Activated CD4-positive, alpha-beta memory T cell treated with anti-CD3 and anti-CD28 coated beads, Interleukin-2, amount 10 ng/mL, durations not matched to agents 7 days and 5 days (primary cell): ENCODE measurements at places on chromosomes 2 and 18.
A peak's percentile ranks its signal among the peaks of the same experiment; 100 is the strongest.

- DNase-seq, result no peak
Observed at GRCh38 chr18:11785444-11786055, 65.7 kb upstream of the CHMP1B start.

DNA sequence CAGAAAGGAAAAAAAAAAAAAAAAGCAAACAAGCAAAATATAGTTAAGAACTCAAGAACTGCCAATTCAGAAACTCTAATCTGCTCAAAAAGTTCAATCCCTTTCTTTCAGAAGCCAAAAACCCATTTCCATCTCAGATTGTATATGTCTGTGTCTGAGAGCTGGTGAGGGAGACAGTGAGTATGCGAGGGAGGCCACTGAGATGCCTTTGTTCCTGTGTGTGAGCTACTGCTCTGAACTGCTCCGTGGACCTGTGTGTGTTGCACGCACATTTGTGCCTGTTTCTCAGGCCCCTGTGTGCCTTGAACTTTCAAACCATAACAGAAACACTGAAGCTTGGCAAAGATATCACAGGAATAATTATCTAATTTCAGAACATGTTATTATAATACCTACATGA lies 2.5 kb upstream of the PKDCC start:
- DNase-seq, result no peak

GRCh38 chr18:11826836-11827235 lies 24.4 kb upstream of the CHMP1B start:
- no peak for DNase-seq

- no peak for DNase-seq
Observed at GRCh38 chr2:170247333-170247732, 69.4 kb downstream of the MYO3B start.

DNA sequence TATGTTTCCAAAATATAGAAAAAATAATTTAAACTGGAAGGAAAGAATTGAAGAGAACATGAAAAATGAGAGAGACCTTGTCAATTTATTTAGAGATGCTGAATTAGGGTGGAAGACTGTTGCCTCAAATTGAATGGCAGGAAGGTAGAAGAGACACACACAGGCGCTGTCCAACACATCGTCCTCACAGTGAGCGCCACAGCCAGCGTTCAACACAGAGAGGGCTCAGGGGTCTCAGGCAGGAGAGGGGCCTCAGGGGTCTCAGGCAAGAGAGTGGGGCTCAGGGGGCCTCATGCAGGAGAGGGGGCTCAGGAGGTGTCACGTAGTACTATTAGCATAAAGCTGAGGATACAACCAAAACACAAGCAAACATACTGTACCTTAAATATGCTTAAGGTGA lies 65.7 kb downstream of the TMEM18 start:
- no peak for DNase-seq

DNA sequence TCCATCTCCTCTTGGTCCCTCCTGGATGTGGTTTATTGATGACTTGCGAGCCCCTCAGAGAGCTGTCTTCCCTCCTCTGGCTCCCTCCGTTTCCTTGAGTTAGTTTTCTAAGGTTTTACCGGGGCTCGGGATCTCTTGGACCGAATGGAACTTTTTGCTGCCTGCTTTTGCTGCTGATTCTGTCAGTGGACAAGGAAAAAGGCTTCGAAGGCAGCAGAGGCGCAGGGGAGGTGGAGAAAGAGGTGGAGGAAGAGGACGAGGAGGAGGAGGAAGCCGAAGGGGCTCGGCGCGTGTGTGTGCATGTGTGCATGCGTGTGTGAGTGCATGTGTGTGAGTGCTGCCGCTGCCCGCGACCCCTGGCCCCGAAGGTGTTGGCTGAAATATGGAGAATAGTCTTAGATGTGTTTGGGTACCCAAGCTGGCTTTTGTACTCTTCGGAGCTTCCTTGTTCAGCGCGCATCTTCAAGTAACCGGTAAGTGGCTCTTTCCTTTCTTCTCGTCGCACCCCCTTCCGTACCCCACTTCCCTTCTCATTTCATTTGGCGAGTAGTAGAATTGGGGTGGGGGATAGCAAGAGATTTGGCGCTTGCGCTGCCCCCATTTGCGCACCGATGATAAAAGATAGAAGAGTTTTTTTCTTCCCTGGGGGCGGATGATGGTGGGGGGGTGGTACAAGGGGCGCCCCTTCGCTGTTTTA lies 557 bp downstream of the DCC start:
- DNase-seq, result no peak

GRCh38 chr2:161423421-161424393 lies 7.6 kb downstream of the TBR1 start:
- DNase-seq, result no peak

DNA sequence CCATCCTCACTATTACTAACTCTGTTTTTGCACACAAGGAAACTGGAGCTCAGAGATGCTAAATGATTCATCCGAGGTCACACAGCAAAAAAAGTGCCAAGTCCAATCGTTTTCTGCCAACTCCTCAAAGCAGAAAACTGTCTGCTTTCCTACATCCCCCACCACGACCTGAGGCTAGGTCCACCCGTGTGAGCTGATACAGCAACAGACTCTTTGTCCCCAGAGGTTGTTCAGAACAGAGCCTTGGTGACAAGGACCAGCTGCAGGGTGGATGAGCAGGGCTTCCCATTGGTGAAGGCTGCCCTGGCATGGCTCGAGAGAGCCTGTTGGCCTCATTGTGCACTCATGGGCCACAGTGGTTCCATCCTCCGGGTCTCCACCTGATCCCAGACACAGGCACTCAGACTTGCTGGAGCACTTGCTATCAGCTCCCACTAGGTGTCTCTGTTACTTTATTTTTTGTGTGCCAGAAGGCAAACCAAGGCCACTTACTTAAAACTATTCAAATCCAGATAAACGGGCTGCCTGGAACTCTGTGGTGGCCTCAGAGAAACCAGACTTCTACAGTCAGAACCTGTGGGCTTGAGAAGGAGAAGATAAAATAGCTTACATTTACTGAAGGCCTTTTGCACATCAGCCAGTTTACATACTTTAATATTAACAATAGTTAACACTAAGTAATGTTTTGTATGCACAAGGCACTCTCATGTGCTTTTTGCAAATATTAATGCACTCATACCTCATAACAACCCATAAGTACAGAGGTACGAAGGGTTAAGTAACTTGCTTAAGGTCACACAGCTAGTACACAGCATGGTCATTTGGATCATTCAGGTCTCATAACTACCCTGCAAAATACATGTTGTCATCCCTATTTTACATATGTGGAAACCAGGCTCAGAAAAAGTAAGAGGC lies 62.9 kb upstream of the CTIF start:
- peak; percentile 29 for DNase-seq

GRCh38 chr18:62621546-62621945 lies 93.8 kb upstream of the PHLPP1 start:
- DNase-seq, result no peak

DNA sequence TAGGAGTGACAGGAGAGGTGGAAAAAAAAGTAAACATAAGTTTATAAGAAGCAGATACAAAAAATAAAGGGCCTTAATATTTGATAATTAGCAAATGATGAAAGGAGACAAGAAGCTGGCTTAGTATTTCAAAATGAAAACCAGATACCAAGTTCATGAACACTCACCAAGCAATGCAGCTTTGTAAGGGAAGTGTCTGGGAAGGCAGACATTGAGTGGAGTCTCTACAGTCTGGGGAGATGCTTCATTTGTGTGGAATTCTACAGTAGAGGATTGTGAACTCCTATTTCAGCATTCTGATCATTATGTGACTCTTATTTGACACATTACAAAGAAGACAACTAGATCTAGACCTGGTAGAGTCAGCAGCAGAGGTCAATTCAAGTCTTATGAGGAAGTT lies 1072.7 kb downstream of the DSC3 start:
- no peak for DNase-seq

- no peak for DNase-seq
Observed at GRCh38 chr2:72008608-72009007, 139.1 kb downstream of the CYP26B1 start.

GRCh38 chr2:128259585-128259984 lies 59.1 kb downstream of the HS6ST1 start:
- no peak for DNase-seq

- DNase-seq, result no peak
Observed at GRCh38 chr2:202717598-202718310, 83.0 kb downstream of the FAM117B start.

GRCh38 chr2:101030866-101031554 lies 28.9 kb downstream of the RPL31 start:
- no peak for DNase-seq

- DNase-seq, result no peak
Observed at GRCh38 chr2:189569295-189569910, 11.2 kb downstream of the SLC40A1 start.

- no peak for DNase-seq
Observed at GRCh38 chr2:86500325-86501083, 59.3 kb downstream of the KDM3A start.

DNA sequence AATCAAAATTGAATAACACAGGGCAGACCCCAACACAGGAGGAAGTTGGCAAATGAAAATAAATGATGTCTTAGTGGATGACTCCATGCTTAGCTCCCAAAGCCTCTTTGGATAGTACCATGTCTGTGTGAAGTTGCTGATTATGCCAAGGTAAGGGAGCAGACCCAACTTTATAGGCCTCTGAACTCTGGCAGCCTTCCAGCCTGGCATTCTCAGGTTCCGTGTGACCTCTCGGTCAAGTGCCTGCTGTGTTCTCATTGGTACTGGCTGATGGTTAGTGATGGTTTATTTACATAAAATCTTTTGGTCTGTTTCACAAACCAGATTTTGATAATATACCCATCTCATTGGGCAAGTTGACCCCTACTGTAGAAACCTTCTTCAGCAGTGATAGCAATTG lies 112.2 kb upstream of the TTC39C start:
- DNase-seq, result no peak

- DNase-seq, result no peak
Observed at GRCh38 chr18:53417003-53417402, 807.5 kb downstream of the MBD2 start.

- no peak for DNase-seq
Observed at GRCh38 chr2:224570328-224570993, 14.7 kb downstream of the CUL3 start.

- DNase-seq, result no peak
Observed at GRCh38 chr2:119721462-119721861, 38.3 kb upstream of the PTPN4 start.

DNA sequence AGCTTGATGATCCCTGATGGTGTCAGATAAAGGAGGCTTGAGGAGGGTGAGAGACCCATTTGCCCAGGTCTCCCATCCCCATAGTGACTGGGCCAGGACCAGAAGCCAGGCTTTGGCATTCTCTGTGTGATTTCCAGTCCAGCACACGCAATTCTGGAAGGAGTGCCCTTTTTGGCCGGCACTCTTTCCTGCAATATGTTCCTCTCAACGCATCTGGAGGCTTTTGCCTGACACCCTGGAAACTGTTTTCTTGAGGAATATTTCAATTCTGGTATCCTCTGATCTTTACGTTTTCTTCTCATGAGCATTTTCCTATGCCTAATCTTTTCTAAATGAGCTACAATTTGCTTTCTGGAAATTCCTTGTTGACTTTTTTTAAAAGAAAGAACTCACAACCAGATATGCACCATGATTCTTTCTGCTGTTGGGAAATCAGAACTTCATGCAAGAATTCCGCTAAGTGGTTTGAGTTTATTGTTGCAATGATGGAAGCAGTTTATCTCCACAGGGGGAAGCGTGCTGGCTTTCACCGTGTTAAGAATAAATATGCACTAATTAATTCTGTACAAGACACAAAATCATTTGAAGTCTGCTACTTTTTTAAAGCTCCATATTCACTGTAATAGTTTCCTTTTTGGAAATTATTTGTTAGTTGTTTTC lies 143.7 kb downstream of the NAPG start:
- DNase-seq, result no peak

- DNase-seq, result no peak
Observed at GRCh38 chr2:217799563-217800432, 203.0 kb downstream of the TNS1 start.

GRCh38 chr18:74589021-74589420 lies 8.6 kb upstream of the ZNF407 start:
- DNase-seq, result no peak

DNA sequence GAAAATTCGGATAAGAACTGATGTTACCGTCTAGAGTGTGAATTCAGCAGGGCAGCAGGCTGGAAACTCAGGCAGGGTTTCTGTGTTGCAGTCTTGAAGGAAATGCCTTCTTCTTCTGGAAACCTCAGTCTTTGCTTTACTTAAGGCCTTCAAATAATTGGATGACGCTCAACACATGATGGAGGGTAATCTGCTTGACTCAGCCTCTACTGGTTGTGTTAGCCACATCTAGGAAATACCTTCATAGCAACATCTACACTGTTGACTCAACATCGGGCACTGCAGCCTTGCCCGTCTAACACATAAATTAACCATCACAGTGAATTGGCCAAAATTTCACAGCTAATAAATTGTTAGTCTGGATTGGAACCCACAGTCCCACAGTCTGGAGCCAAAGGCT lies 37.2 kb downstream of the YPEL5 start:
- DNase-seq, result no peak

DNA sequence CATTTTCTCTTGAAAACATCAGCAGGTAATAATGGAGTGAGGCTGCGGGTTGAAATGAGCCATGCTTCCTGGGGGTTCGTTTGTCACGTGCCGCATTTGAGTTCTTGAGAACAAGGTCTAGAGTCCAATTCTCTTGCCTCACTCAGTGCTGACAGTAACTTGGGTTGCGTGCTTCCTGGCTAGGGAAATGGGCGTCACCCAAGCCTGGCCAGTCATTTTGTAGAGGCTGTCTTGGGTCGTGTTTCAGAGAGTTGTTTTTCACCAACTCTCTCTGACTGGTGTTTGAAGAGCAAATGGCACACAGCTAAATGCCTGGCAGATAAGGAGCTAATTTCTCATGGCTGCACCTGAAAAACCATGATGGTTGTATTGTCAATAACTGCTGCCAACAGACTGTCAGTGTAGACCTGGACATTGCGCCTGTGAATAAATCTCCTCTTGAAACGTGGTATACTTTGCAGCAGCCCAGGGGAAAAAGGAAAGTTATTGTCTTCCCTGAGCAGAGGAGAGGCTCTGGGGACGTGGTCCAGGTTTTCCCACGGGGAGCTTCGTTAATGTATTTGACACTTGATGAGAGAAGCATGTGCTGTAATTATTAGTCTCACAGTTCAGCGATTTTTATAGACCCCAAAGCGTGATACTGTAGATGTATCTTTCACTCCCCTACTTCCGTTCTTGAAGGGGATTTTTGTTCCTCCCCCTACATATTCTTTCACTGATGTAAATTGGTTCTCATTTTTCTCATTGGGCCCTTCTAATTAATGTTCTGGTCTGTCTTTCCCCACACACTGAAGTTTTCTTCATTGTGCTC lies 196.0 kb downstream of the FHOD3 start:
- no peak for DNase-seq

DNA sequence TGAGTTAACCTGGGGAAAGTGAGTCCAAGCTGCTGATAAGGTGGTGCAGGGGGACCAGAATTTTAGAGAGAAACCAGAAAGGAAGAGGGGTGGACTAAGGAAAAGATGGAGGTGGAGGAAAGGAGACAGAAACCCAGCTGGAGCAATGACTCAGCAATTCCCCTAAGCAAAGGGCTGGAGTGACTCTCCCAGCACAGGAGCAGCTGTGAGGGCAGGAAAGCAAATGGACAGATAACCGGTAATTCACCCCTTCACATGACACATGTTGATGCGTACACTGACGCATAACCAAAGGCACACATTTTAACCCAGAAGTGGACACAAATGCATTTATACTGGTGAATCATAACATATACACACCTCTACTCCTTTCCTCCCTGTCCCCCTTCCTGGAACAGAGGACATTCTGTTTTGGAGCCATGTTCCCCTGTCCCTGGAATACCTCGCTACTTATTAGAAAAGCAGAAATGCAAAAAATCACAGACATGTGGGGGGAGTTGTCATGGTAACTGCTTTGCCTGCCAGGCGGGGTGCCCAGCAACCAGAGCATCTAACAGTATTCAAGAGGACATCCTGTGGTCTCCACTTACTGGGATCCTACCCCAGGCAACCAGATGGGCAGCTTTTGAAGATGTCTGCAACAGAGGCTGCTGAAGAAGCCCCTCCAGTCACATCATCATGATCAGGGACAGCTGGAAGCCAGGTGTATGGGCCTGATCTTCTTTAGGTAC lies 4.7 kb downstream of the CDK5R2 start:
- DNase-seq, result no peak
